Stimulated activated CD8-positive, alpha-beta memory T cell treated with anti-CD3 and anti-CD28 coated beads, Interleukin-4, amount 100 ng/mL, for 4 hours (primary cell): ENCODE measurements at places on chromosomes 13 and 19.

DNA sequence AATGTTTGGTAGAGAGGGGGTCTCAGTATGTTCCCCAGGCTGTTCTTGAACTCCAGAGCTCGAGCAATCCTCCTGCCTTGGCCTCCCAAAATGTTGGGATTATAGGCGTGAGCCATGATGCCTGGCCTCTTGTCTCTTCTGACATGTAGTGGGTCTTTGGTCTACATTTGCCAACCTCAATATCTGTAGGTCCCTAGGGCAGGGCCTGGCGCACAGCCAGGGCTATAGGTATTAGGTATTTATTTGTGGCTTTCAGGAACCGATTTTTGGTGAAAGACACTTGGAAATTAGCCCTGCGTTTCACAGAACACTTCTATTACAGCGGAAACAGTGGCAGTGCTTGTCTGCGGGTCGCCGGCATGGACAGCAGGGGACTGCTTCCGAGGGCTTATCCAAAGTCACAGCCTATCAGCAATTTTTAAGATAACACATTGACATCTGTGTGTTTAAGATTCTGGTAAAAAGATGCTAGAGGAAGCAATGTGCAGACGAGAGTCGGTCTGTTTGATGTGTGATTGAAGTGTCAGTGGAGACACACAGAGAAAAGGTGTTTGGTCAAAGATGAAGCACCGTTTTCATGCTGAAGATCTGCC lies 14.5 kb downstream of the ZNF536 start:
- DNase-seq, result no peak

DNA sequence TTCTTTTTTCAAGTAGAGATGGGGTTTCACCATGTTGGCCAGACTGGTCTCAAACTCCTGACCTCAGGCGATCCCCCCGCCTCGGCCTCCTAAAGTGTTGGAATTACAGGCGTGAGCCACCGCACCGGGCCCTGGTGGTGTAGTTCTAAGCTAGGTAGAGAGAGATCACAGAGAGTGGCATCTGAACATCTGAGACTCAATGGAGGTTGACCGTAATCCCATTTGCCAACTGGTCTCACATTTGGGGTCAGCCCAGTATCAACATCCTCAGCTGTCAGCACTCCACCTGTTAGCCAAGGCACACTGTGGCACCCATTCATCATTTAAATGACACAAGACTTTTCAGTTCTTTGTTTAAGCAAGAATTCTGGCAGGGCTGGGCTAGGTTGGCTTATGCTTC lies 8.1 kb downstream of the SELENOW start:
- DNase-seq, result no peak

- DNase-seq, result no peak
Measured at GRCh38 chr19:19403373-19403901, 2.0 kb upstream of the GATAD2A start.

DNA sequence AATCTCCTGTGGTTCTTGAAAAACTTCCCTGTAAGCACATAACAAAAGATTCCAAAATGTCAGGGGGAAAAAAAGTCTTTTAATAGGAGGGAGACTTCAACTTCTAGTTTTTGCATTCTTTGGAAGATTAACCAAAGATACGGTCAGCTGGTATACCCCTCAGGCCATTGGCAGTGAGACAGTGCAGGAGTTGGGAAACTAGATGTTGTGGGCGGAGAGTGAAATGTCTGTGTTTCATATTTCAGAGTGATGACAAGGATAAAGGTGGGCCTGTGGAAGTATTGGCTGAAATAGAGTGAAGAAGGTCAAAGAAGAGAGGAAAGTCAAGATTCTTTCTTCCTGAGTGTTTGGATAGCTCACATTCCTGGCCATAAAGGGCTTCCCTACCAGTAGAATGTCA lies 40.8 kb downstream of the CYP2B6 start:
- no peak for DNase-seq

DNA sequence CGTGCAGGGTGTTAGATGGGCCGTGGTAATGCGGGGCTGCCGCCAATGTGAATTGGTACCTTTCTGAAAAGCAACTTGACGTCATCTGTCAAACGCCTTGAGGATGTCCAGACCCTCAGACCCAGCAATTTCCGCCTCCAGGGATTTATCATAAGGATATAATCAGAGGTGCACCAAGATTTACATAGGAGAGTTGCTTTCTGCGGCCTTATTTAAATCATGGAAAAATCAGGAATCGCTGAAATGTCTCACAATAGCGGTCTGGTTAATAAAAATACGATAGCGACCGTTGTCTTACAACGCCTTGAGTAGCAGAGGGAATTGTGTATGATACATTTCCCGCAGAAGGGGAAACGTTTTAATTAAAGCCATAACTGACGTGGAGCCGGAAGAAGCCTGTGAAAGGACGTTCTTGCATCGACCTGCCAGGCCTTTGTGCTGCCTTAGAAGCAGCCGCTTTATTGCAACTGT lies 32.3 kb upstream of the NDUFS7 start:
- no peak for DNase-seq

DNA sequence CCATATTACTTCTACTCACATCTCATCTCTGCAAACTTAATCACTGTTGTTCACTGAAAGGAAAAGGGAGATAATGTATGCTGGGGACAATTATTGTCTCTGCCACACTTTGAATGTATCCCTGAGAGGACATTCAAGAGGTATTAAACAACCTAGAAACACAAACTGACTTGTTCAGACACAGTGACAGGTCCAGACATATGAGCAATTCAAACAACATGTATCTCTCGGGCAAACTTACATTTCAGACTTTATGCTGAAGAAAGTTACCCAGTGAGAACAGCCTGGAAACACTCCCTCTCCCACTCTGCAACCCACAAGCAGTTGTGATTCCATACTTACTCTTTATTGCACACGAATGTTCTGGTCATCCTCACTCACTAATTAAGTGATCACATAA lies 968.7 kb upstream of the SLC10A2 start:
- no peak for DNase-seq

GRCh38 chr19:39408392-39409207 lies 2.0 kb downstream of the ZFP36 start:
- no peak for DNase-seq
